Forelimb muscle (tissue), 1 donor: ENCODE measurements at places on chromosomes 12 and 14. TPM values are rescaled to one million over a fixed set of nuclear protein-coding genes. Genes with fewer than 3 reads are reported as not detected.

PHLDA1 gene
- 16.0 TPM for polyA plus RNA-seq

DNA sequence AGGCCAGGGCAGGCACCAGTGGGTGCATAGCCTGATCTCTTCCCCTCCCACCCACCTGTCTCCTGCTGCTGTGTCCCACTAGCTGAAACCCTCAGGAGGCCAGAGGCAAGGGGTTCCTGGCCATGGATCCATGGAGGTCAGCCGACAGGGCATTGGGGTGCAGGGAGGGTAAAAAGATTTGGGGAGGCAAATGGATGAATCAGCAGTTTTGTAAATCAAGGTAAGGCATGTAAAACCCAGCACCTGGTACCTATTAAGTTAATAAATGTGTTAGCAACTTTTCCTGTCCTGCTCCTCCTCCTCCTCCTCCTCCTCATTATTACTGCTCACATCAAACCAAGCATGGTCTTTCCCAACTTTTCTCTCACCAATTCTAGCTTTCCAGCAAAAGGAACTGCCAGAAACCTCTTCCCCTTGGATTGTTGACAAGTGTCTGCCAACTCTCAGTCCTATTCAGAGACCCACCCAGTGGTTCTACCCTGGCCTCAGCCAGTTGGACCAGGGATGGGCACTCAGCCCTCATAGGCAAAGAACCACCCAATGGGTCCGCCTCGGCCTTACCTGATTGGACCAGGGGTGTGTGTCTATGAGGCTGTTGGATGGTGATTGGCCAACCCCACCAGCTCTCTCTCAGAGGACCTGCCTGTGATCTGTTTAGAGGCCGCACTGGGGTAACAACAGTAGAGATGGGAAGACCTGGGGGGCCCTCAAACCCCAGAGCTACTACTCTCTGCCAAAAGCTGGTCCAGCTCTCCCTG is 155.7 kb upstream of the GSC start:
- no peak for DNase-seq

PELI2 gene
- polyA plus RNA-seq = 3.7 TPM

DNA sequence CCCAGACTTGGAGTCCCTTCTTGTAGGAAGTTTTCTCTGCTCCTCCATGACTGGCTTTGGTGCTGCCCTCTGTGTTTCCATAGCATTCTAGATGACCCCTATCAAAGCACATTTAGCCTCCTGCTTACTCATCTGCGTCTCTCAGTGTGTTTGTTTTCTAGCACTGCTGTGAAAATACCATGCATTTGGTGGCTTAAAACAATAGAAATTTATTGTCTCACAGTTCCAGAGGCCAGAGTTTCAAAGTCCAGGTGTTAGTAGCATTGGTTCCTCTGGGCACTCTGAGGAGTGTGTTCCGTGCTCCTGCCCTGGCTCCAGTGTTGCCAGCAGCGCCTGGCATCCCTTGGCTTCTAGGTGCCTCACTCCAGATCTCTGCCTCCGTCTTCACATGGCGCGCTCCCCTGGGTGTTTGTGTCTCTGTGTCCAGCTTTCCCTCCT is 86.1 kb downstream of the CACNA1C start:
- no peak for DNase-seq

DNA sequence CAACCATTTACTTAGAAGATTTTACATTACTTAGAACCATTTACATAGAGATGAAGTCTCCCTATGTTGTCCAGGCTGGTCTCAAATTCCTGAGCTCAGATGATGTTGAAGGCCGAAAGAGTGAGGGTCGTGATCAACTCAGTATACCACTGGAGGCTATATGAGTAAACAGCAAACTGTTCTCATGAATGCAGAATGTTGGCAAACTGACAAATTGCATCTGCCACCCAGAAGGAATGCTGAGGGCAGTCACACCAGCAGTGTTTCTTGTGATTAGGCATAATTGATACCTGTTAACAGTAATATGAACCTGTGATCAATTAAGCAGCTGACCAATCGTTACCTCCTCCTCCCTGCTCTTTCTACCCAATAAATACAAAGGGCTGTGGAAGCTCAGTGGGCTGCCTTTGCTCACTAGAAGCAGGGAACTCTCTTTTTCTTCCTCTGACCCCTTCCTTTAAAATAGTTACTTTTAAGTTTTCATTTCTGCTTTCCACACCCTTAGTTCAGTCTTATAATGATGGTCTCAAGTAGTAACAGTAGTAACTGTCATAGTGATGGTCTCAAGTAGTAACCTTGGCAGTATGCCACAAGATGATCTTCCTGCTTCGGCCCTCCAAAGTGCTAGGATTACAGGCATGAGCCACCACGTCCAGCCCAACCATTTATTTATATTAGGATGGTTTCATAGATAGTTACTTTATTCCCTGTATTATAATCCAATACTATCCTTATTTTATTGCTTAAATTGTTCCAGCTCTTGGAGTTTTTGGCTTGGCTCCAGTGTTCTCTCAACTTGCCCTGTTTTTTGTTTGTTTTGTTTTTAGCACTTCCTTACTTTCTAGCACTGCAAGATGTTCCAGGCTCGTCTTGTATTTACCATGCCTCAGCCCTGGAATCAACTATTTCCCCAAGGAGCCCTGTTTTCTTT is 25.8 kb downstream of the LIMA1 start:
- peak; percentile 60 for DNase-seq
